Activated CD8-positive, alpha-beta memory T cell treated with anti-CD3 and anti-CD28 coated beads for 4 hours (primary cell): ENCODE measurements at places on chromosomes 5 and 9.

GRCh38 chr9:76733096-76733495 is 31.1 kb upstream of the PCA3 start:
- DNase-seq: no peak

- no peak for DNase-seq
Observed at GRCh38 chr5:112353678-112354077, 65.4 kb downstream of the EPB41L4A start.

- DNase-seq: no peak
Observed at GRCh38 chr9:71683598-71684235, 84.6 kb downstream of the CEMIP2 start.

GRCh38 chr9:126860077-126860756 is at the start of gene ZBTB34:
TSS of gene ZBTB34 (plus strand) at chr9:126860639. CDS start at chr9:126879400, 18,761 bp downstream.
- peak; percentile 41 for DNase-seq

- no peak for DNase-seq
Observed at GRCh38 chr9:68540712-68541535, at the start of gene TMEM252. TSS of gene TMEM252 (minus strand) at chr9:68540883. CDS start at chr9:68540814, 69 bp downstream.

GRCh38 chr9:123863164-123863855 is 66.6 kb downstream of the DENND1A start:
- no peak for DNase-seq

DNA sequence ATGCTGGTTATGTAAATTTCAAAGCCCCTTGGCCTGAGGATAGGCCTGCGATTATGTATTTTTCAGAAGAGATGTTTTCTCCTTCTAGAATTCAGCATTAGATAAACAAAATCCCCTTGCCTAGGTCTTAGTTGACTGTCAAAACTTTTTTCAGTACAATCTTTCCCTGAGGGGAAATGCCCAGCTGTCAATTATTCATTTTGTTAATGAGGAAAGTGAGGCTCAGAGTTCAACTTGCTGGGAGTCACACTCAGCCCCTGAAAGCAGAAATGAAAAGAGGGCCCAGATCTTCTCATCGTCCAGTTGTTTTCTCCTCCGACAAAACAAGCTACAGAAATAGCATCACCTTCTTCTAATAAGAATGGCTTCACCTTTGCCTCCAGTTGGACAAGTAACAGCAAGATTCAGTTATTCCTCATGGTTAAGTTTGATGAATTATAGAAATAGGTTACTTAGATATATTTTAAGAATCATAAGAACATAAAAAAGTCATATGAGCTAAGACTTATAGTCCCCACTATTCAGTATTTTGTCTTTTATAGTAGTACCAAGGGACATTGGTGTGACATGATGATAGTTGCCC is 627.1 kb upstream of the WWC1 start:
- DNase-seq: no peak

DNA sequence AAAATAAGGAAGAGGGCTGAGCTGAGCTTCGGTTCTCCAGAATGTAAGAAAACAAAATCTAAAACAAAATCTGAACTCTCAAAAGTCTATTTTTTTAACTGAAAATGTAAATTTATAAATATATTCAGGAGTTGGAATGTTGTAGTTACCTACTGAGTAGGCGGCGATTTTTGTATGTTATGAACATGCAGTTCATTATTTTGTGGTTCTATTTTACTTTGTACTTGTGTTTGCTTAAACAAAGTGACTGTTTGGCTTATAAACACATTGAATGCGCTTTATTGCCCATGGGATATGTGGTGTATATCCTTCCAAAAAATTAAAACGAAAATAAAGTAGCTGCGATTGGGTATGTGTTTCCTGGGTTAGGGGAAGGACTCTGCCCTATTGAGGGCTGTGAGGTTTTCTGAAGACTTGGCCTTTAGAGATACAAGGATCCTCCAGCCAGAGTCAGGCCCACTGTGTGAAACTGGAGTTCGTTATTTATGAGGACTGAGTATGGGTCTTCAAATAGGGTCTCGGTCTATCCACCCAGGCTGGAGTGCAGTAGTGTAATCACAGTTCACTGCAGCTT is 3.8 kb downstream of the EGR1 start:
- no peak for DNase-seq

GRCh38 chr5:145056800-145057199 is 778.3 kb downstream of the PRELID2 start:
- DNase-seq: no peak

DNA sequence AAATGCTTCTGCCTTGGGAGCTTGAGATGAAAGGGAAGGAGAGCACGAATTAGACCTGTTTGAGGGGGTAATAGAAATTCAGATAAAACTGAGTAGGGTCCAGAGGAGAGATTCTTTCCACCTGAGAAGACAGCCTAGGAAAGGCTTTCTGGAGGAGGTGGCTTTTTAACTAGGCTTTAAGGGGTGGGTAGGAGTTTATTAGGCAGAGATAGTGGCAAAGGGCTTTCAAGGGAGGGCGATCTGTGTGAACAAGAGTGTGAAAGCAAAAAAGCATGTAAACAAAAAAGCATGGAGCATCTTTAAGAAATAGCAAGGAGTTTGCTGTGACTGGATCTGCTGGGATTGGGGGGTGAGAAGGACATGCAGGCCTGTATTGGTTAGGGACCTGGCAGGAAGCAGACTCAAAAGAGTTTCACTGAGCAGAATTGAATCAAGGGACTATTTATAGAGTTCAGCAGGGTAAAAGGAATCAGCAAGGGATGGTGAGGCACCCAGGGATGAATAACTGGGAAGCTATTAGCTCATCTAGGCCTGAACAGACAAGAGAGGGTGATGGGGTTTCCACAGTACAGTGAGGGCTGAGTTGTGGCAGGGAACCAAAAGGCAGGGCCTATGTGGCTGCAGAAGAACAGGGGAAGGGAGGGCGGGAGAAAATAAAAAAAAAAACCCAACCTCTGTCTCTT is 18.8 kb downstream of the SLC1A1 start:
- no peak for DNase-seq

DNA sequence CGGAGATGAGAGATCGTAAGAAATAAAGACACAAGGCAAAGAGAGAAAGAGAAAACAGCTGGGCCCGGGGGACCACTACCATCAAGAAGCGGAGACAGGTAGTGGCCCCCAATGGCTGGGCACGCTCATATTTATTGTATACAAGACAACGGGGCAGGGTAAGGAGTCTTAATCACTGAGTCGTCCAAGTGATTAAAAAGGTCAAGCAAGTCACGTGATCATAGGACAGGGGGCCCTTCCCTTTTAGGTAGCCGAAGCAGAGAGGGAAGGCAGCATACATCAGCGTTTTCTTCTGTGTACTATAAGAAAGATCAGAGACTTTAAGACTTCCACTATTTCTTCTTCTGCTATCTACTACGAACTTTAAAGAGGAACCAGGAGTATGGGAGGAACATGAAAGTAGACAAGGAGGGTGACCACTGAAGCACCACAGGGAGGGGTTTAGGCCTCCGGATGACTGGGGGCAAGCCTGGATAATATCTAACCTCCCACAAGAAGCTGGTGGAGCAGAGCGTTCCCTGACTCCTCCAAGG is 24.6 kb upstream of the QSOX2 start:
- DNase-seq: no peak

DNA sequence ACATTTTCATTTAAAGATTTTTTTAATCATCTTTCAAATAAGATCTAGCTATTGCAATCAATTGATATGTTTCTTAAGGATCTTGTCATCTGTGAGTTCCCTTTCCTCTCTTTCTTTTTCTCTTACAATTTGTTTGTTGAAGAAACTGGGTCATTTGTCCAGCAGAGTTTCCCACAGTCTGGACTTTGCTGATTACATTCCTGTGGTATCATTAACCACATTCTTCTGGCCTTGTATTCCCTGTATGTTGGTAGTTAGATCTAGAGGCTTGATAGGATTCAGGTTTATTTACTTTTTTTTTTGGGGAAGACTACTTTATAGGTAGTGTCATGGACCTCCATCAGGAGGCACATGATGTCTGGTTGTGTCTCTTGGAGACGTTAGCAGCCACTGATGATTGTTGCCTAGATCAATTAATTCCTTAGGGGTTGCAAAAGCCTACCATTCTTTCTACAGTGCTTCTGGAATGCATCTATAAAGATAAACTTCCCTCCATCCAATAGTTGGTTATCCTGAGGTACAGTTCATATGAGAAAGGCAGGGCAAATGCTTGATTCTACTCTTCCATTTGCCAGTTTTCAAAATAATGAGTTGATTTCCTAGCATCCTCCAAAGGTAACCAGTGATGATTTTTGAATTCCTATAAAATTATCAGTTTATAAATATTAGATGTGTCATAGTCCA is 14.3 kb downstream of the PDE8B start:
- DNase-seq: no peak

DNA sequence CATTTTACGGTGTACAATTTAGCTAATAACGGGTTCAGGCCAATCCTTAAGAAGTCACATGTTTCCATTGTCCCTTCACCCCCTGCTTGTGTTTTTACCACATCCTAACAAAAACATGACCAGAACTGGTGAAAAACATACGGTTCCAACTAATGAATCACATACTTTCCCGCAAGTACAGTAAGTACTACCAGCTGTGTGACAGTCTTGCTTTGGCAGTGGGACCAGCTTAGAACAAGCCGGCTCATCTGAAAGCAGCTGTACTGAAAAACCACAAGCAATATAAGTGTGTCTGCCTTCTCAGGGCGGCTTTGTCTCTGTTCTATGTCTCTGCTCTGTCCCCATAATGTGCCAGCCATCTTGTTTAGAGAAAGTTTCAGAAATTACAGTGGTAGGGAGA is 242.5 kb downstream of the BNC2 start:
- no peak for DNase-seq

GRCh38 chr9:512555-513272 is 298.0 kb downstream of the DOCK8 start:
- DNase-seq: no peak
